ENCODE measurements at places on chromosomes 13 and 19. TPM values are rescaled to one million over a fixed set of nuclear protein-coding genes. Genes with fewer than 3 reads are reported as not detected.

Gene ZNF730
- not detected for total RNA-seq

Gene FCAR
- total RNA-seq = 0.41 TPM

Gene CD209
- total RNA-seq = 4.0 TPM

Gene MZF1
- 24.3 TPM for total RNA-seq

Gene ARGLU1
- 29.1 TPM for total RNA-seq

Gene ZNF154
- total RNA-seq = 0.38 TPM

Gene GSX1
- total RNA-seq = not detected

GRCh38 chr19:16721051-16721450, 1.4 kb downstream of the NWD1 start:
- H3K36me3 ChIP-seq = no peaks in the 10 kb centered on the region
- H3K4me1 ChIP-seq = no peaks in the 10 kb centered on the region
- H3K4me3 ChIP-seq = no peak overlapping the region
- H3K27me3 ChIP-seq = no peaks in the 10 kb centered on the region
- no peak overlapping the region for H3K27ac ChIP-seq

DNA sequence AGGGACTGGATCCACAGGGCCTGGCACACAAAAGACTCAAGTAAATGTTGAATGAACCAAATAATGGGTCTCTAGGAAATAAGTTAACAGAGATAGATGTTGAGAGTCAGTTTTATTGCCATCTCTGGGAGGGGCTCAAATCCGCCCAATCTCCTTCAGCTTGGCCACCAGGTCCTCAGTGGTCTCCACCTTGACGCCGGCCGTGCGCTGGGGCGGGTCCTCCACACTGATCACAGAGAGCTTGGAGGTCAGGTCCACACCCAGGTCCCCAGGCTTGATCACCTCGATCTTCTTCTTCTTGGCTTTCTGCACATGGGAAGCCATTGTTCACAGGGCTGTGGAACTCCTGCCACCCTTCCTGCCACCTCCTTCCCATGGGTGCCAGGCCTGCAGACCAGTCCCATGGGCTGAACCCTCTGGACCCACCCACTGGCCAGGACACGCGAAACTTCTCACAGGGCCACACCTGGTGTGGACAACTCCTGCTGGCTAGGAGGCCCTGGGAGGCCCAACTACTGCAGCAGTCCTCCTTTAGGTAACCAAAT, 3.2 kb upstream of the VSIG10L start:
- H3K36me3 ChIP-seq = peaks cover 3% of the 10 kb centered on the region
- H3K27ac ChIP-seq = no peak overlapping the region
- DNase-seq = no peak
- no peaks in the 10 kb centered on the region for H3K27me3 ChIP-seq
- peaks cover 55% of the 10 kb centered on the region for H3K4me1 ChIP-seq
- H3K4me3 ChIP-seq = no peak overlapping the region

- H3K36me3 ChIP-seq = no peaks in the 10 kb centered on the region
- H3K27me3 ChIP-seq = no peaks in the 10 kb centered on the region
- DNase-seq = no peak
- H3K4me3 ChIP-seq = no peak overlapping the region
These were observed 1559.0 kb upstream of the SLC10A2 start for GRCh38 chr13:104625201-104625600.

GRCh38 chr19:18308948-18309325, 13.9 kb downstream of the LSM4 start:
- no peak for DNase-seq
- H3K27ac ChIP-seq = no peak overlapping the region
- H3K36me3 ChIP-seq = peaks cover 13% of the 10 kb centered on the region
- peaks cover 43% of the 10 kb centered on the region for H3K4me1 ChIP-seq

- no peak overlapping the region for H3K27ac ChIP-seq
- no peak for DNase-seq
- peaks cover 6% of the 10 kb centered on the region for H3K4me1 ChIP-seq
- H3K27me3 ChIP-seq = no peaks in the 10 kb centered on the region
These were observed 879 bp upstream of the FCGBP start for GRCh38 chr19:39935364-39935661.

DNA sequence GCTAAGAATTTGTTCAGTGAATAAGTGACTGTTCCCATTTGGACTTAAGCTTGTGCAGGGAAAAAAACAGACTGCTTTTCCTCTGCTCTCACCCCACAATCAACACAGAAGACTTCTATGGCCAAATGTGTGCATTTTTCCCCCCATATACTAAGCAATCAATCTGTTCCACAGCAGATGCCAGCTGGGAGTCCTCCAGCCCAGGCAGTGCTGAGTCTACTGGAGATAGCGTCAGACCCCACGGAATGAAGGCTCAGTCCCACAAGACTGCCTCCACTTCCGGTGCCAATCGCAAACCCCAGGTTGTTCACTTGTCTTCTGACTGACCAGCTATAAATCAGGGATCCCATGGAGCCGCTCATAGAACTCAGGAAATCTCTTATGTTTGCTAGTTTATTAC, 69.5 kb upstream of the ANKRD10 start:
- H3K4me3 ChIP-seq = no peak overlapping the region
- no peaks in the 10 kb centered on the region for H3K27me3 ChIP-seq
- DNase-seq = no peak
- no peaks in the 10 kb centered on the region for H3K4me1 ChIP-seq

GRCh38 chr19:30406220-30407067, 34.3 kb downstream of the ZNF536 start:
- peaks cover 4% of the 10 kb centered on the region for H3K4me1 ChIP-seq
- no peak for DNase-seq
- no peak overlapping the region for H3K27ac ChIP-seq
- no peaks in the 10 kb centered on the region for H3K36me3 ChIP-seq
- H3K4me3 ChIP-seq = no peak overlapping the region

- H3K27ac ChIP-seq = no peak overlapping the region
- no peak for DNase-seq
- H3K27me3 ChIP-seq = no peaks in the 10 kb centered on the region
- H3K4me3 ChIP-seq = peak overlapping the region; percentile 4
- H3K36me3 ChIP-seq = no peaks in the 10 kb centered on the region
These were observed 209.7 kb downstream of the SPRY2 start for GRCh38 chr13:80131204-80131603.

DNA sequence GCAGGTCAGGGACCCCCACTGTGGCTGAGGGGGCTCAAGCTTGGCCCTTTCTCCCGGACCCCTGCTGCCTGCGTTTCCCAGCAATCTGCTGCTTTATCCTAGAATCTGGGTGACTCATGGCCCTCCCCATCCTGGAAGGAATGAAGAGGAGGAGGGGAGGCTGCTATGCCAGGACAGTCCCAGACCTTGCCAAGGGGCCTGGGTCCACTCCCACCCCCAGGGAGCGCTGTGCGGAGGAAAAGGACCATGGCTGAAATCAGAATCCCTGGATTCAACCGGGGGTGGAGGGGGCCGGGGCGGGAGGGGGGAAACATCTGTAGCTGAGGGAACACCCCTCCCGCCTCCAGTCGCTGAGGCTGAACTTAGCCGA, 20.5 kb downstream of the ZNF114 start:
- H3K27ac ChIP-seq = no peak overlapping the region
- peaks cover 17% of the 10 kb centered on the region for H3K4me1 ChIP-seq
- no peaks in the 10 kb centered on the region for H3K27me3 ChIP-seq
- DNase-seq = no peak

DNA sequence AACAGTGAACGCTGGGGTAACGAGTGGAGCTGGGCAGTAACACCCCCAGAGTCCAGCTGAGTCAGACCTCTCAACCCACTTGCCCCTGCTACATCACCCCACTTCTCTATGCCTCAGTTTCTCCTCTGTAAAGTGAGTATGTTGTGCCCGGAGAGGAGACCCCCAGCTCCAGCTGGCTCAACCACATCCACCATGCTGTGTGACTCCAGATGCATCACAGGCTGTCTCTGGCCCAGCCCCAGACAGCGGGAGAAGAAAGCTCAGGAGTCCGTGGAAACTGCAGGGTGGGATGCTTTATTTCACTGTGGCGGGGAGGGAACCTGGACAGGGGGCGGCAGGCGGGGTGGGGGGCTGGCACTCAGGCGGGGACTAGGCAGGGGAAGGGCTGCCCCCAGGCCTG, 9.6 kb upstream of the ELL start:
- H3K27me3 ChIP-seq = no peaks in the 10 kb centered on the region
- H3K4me3 ChIP-seq = no peak overlapping the region
- peaks cover 18% of the 10 kb centered on the region for H3K36me3 ChIP-seq
- no peak overlapping the region for H3K27ac ChIP-seq

DNA sequence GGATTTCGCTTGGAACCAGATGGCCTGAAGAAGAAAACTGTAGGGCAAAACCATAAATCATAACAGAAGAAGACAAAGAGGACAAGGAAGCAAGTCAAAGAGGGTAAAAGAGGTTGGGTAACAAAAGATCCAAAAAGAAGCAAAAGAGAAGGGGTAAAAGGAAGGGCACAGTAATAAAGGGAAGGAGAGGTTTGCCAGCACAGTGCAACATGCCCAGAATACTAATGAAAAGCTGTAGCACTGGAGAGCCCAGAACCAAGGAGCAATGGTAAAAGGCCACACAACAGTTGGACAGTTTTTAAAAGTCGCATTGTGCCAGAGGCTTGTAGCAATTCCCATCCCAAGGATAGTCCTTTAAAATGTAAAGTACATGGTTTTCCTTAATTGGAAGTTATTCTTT, 506.6 kb downstream of the PCDH9 start:
- H3K4me3 ChIP-seq = no peak overlapping the region
- DNase-seq = no peak
- H3K27me3 ChIP-seq = no peaks in the 10 kb centered on the region
- H3K4me1 ChIP-seq = no peaks in the 10 kb centered on the region
- no peak overlapping the region for H3K27ac ChIP-seq

- DNase-seq = no peak
- no peaks in the 10 kb centered on the region for H3K36me3 ChIP-seq
- H3K27ac ChIP-seq = no peak overlapping the region
- H3K4me1 ChIP-seq = no peaks in the 10 kb centered on the region
These were observed 1947.1 kb downstream of the OLFM4 start for GRCh38 chr13:54975676-54976075.

DNA sequence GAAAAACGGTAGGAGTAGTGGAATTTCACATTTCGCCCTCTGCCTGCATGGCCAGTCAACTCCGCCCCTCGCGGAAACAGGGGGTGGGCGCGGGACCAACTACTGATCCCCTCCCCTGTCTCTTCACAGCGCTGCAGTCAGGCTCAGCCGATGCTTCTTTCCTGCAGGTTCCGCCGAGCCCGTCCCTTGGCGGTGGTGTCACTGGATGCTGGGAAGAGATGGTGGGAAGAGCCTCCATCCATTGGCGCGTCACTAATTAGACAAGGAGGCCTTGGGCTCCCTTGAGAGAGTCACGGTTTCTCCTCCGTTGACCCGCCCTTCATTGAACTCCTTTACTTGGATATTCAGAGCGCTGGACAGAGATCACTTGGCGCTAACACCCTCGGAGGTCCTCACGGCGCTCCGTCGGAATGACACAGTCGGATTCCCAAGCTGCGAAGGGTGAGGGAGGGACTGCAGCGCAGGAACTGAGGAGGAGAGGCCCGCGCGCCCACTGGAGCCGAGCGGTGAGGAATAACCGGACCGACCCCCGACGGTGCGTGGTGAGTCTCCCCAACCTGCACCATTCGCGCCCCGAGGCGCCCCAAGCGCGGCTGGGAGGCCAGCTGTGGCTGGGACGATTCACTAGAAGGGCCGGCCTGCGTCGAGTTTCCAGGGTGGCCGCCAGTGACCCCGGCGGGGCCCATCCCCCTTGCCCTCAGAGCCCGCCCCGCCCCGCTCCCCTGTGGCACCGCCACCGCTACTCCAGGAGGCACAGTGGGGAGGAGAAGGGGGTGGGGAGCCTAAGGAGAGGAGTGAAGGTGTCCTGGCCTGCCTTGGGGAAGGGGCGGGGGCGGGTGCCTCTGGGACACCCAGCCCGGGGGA, 11.2 kb upstream of the CEACAM21 start:
- H3K36me3 ChIP-seq = no peaks in the 10 kb centered on the region
- H3K27me3 ChIP-seq = peaks cover 22% of the 10 kb centered on the region
- peaks cover 4% of the 10 kb centered on the region for H3K4me1 ChIP-seq
- H3K27ac ChIP-seq = no peak overlapping the region
- no peak overlapping the region for H3K4me3 ChIP-seq
- no peak for DNase-seq

GRCh38 chr13:35824395-35824794, 306.8 kb downstream of the DCLK1 start:
- no peaks in the 10 kb centered on the region for H3K4me1 ChIP-seq
- no peak for DNase-seq
- no peaks in the 10 kb centered on the region for H3K27me3 ChIP-seq

- H3K4me1 ChIP-seq = no peaks in the 10 kb centered on the region
- no peaks in the 10 kb centered on the region for H3K27me3 ChIP-seq
- no peak overlapping the region for H3K27ac ChIP-seq
- H3K36me3 ChIP-seq = no peaks in the 10 kb centered on the region
These were observed 133.5 kb upstream of the MIR17HG start for GRCh38 chr13:91214031-91214430.

- no peaks in the 10 kb centered on the region for H3K4me1 ChIP-seq
- H3K27me3 ChIP-seq = no peaks in the 10 kb centered on the region
- H3K36me3 ChIP-seq = no peaks in the 10 kb centered on the region
- no peak for DNase-seq
- H3K27ac ChIP-seq = no peak overlapping the region
- no peak overlapping the region for H3K4me3 ChIP-seq
These were observed 61.4 kb downstream of the RNASEH2B start for GRCh38 chr13:50970956-50971355.

DNA sequence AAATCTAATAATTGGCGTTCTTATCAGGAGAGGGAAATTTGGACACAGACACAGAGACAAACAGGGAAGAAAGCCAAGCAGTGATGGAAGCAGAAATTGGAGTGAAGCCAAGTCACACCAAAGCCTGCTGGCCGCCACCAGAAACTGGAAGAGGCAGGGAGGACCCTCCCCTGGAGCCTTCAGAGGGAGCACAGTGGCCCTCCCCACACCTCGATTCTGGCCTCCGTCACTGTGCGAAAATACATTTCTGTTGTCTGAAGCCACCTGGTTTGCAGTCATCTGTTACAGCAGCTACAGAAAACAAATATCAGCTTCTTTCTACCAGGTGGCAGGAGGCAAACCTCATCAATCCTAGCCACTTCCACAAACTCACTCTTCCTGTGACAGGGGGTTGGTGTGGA, 8.3 kb upstream of the TLE6 start:
- H3K27ac ChIP-seq = peak overlapping the region; percentile 83
- H3K27me3 ChIP-seq = no peaks in the 10 kb centered on the region
- peaks cover 11% of the 10 kb centered on the region for H3K4me1 ChIP-seq
- H3K36me3 ChIP-seq = no peaks in the 10 kb centered on the region
- no peak for DNase-seq

GRCh38 chr13:104648291-104648690, 1582.1 kb upstream of the SLC10A2 start:
- H3K4me3 ChIP-seq = no peak overlapping the region
- DNase-seq = no peak
- no peaks in the 10 kb centered on the region for H3K36me3 ChIP-seq
- H3K27ac ChIP-seq = no peak overlapping the region
- H3K4me1 ChIP-seq = no peaks in the 10 kb centered on the region

DNA sequence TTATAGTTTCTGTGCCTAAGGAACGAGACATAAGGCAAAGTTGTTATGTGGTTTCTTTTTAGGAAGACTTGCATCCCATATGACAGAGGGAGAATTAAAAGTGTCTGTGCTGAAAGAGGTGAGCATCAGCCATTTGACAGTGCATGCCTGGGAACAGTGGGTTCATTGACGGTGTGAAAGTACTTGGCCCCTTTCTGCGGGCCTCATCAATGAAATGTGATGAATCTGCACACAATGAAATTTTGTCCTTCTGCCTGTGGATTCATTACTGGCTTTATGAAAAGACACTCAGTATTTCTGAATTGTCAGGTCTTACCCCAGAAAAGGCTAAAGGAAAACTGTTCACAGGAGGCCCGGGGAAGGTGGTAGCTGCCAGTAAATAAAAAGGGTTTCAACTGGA, 295.8 kb downstream of the FOXO1 start:
- H3K4me1 ChIP-seq = peaks cover 7% of the 10 kb centered on the region
- H3K27me3 ChIP-seq = no peaks in the 10 kb centered on the region
- no peak overlapping the region for H3K4me3 ChIP-seq

All from esophagus squamous epithelium (tissue), 5 donors.